Progenitor cell of endocrine pancreas (in vitro differentiated cells): ENCODE measurements at places on chromosomes 7 and 10. TPM values are rescaled to one million over a fixed set of nuclear protein-coding genes. Genes with fewer than 3 reads are reported as not detected.
A peak's percentile ranks its signal among the peaks of the same experiment; 100 is the strongest.

DNA sequence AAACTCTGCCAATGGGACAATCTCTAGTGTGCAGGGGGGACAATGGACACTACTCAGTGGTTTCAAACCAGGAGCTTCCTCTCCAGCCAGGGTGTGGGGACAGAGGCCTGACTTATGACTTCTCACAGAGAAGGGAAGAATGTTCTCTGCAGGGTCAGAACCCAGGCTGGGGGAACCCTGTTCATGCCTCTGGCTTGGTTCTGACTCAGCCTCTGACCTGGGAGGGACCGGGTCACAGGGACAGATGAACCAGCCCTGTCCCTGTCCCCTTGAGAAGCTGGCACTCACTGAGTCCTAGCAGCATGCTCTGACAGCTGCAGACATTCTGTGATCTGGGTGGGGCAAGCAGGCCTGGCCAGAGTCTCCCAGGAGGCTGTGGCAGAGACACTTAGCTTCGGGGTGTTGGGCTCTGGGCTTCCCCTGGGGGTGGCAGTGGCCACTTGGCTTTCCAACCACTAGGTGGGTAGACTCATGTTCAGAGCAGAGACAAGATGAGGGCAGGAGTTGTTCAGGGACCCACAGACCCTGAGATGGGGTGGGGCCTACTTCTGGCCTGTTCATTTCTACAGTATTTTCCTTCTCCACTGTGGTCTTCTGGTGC, 13.6 kb downstream of the TSPAN15 start:
- DNase-seq: no peak

DNA sequence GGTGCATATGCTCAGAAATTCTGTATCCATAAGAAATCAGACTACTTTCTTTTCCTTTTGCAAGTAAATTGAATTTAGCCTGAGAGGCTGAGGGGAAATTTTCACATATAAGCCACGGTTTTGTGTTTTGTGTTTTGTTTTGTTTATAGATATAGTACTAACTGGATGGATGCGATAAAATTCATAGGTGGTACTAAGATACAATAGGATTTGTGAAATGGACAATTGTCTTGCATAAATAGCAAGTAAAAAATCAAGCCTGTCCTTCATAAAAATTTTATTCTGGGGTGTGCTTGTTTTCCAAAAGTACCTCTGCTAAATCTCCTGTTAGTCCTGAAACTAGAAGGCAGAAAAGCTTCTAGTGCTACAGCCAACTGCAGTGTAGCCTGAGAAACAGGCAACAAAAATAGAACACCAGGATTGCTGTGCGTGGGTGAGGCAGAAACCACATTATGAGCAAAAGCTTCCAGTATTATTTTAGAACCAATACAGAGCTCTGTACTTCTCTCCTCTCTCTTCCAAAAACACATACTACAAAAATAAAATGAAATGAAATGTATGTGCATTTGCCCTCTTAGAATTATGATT, 634 bp upstream of the HDAC9 start:
- no peak for DNase-seq

GRCh38 chr10:131926743-131927595, 26.2 kb downstream of the PPP2R2D start:
- no peak for DNase-seq

Gene FFAR4
- total RNA-seq: 0.07 and 0.13 TPM in 2 replicates

DNA sequence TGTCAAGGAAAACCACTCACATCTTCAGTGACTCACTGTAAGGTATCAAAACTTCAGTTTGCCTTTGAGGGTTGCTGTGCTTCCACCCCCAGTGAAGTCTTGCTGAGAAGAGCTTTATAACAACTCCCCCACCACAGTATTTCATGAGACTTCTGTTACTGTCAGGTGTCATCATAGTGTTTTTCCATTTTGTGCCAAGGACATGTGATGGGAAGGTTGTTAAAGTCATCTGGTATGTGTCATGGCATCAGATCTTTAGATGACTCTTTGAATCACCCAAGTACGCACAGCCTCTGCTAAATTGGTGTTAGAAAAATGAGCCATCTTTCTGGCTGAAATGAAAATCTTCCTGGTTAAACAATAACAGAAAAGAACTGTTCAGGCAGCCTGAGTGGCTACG, 115.0 kb upstream of the CCDC6 start:
- DNase-seq: no peak

DNA sequence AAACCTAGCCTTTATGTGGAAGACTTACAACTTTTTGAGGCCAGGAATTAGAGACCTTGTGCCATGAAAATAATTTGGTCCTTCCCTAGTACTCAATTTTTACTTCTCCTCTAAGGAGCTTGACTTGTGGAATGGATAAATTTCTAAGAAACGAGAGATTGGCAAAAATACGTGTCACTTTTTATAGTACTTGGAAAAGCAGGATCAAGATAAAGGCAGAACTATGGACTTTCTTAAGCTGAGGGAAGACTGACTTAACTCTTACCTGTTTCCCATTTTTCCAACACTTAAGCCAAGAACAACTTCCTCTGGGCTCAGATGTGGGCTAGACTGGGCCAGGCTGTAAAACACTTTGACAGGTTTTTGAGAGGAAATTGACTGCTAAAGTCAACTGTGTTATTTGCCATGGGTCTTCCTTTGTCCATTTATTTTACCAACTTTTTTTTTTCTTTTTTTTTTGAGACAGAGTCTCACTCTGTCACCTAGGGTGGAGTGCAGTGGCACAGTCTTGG, 2.0 kb upstream of the WBP1L start:
- no peak for DNase-seq

GRCh38 chr7:91264046-91264923, at the start of gene FZD1:
Gene FZD1 (plus strand): TSS chr7:91264433. CDS start chr7:91264881, 448 bp downstream.
- DNase-seq: peak; percentile 96

GRCh38 chr10:69403066-69403465, 13.7 kb downstream of the TACR2 start:
- DNase-seq: no peak

GRCh38 chr7:126150278-126150958, 1102.3 kb downstream of the GRM8 start:
- no peak for DNase-seq

Gene TMEM176A
- total RNA-seq: 8.0 and 9.6 TPM in 2 replicates

DNA sequence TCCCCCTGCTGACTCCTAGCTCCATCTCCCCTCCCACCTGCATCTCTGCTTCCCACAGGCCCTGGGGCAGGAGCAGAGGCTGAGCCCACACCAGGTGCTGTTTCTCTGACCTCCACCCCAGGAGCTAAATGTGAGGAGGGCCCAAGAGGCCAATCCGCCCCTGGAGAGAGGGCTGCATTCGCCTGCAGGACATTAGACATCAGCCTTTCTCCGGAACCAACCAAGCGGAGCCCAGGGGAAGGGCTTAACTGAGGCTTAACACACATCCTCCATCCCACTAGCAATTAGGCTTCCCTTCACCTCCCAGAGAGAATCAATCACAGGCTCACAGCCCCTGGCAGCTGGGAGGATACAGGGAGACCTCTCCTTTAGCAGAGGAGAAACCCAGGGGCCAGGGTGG, 50.5 kb downstream of the SH3PXD2A start:
- DNase-seq: no peak

DNA sequence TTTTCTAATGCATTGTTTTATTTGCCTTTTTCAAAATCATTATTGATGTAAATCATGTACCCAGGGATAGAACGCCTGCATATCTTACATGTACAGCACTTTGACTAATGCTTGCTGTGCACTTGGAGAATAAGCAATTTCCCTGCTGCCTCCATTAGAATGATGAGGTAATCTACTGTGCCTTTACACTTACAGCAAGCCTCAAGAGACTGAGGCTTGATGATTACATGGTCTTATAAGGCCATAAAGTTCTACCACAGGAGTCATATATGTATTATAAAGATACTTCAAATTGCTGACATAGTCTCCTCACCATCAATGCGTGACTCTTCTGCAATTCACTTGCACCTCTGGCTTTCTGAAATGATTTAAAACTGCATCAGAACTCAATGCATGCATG, 328.6 kb upstream of the HGF start:
- DNase-seq: no peak

GRCh38 chr7:86647385-86648094, 3.8 kb downstream of the GRM3 start:
- no peak for DNase-seq

DNA sequence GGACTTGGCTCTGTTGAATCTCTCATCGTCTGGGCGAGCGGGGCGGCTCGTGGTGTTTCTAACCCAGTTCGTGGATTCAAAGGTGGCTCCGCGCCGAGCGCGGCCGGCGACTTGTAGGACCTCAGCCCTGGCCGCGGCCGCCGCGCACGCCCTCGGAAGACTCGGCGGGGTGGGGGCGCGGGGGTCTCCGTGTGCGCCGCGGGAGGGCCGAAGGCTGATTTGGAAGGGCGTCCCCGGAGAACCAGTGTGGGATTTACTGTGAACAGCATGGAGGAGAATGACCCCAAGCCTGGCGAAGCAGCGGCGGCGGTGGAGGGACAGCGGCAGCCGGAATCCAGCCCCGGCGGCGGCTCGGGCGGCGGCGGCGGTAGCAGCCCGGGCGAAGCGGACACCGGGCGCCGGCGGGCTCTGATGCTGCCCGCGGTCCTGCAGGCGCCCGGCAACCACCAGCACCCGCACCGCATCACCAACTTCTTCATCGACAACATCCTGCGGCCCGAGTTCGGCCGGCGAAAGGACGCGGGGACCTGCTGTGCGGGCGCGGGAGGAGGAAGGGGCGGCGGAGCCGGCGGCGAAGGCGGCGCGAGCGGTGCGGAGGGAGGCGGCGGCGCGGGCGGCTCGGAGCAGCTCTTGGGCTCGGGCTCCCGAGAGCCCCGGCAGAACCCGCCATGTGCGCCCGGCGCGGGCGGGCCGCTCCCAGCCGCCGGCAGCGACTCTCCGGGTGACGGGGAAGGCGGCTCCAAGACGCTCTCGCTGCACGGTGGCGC, at the start of gene EN2:
TSS of gene EN2 (plus strand) at position 19 of the 767 bp plus-strand sequence. CDS start at position 268, 249 bp downstream.
- no peak for DNase-seq

DNA sequence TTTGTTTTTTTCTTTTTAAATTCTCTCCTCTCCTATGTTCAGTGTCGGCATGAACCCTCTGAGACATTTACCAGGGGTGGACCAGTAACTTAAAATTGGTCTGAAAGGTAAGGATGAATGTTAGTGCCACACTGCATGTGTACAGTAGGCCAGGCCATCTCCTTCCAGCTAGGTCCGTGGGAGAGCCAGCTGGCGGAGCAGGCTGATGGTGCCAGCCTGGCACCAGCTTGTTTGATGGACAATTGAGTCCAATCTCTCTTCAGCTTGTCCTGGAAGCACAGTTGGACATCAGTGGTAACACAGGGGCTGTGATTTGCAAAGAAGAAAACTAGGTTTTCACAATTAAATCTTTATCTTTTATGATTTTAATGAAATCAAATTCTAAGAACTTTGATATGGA, 136.5 kb downstream of the CNNM2 start:
- no peak for DNase-seq

Gene OR2A7
- total RNA-seq: 8.0 and 9.3 TPM in 2 replicates

- no peak for DNase-seq
Observed at GRCh38 chr10:105041956-105042355, 400.9 kb downstream of the SORCS3 start.

- no peak for DNase-seq
Observed at GRCh38 chr10:13960603-13961002, 370.1 kb downstream of the FRMD4A start.
